ENCODE measurements at places on chromosomes 11 and 22.

DNA sequence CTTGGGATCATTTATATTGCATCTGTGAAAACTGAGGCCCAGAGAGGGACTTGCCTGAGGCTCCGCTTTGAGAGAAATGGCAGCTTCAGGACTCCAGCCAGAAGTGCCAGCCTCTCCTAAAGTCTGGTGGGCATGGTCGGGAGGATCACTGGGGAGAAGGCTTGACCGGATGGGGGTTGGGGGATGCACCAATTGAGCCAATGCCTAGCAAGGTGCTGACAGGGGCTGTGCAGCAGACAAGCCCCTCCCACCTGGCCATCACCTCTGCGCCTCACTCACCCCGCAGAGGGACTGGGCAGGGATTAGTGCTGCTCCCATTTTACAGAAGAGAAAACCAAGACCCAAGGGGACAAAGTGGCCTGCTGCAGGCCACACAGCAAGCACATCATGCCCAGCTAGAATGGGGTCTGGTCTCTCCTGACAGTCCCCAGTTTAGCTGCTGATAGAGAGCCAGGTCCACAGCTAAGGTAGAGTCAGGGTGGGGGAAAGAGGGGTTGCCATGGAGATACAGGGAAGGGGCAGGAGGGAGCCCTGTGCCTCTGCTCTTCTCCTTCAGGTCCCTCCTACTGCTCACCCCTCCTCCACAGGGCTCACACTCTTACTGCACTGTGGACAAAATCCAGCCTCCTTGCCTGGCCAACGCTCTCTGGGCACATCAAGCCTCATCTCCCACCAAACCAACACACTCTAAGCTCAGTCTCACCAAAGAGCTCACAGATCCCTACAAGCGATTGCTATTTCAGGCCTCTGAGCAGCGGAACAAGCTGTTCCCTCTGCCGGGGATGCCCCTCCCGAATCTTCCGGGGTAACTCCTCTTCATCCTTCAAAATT is 29.5 kb downstream of the TEF start:
- DNase-seq = peak; percentile 75

- no peak for DNase-seq
Measured at GRCh38 chr11:60767388-60767811, 10.7 kb downstream of the MS4A15 start.

- DNase-seq = no peak
Measured at GRCh38 chr11:60809249-60809648, 24.1 kb downstream of the MS4A10 start.

DNA sequence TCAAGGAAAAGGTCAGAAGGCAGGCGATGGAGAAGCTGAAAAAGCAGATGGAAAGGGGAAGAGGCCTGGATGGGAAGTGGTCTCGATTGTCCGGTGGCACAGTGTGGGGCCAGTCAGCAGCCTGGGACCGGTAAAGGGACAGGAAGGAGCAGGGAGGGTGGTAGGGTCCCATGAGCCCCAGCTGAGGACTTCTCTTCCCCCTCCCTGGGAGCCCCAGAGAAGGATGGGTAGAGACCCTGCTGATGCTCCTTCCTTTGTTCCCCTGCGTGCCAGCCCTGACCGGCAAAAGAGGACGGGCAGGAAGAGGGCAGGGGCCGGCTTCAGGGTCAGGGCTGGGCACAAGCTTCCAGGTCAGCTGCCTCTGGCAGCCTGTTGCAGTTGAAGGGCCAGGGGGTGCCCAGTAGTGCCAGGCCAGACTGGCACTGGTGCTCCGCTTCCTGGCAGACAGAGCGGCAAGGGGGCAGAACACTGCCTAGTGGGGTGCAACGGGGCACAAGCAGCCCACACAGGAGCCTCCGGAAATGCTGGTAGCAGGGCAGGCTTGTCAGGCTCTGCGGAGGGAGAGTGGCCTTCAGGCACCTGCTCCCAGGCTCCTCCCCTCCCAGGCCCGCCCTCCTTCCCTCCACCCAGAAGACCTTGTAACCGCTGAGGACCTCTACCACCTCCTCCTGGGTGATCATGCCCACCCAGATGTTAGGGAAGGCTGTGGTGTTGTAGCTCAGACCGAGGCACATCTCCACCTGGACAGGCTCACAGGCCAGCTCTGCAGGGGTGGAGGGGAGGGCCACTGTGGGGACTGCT is 739 bp upstream of the C1QTNF5 start:
- no peak for DNase-seq

GRCh38 chr11:130087294-130087926 is 17.7 kb downstream of the APLP2 start:
- DNase-seq = no peak

DNA sequence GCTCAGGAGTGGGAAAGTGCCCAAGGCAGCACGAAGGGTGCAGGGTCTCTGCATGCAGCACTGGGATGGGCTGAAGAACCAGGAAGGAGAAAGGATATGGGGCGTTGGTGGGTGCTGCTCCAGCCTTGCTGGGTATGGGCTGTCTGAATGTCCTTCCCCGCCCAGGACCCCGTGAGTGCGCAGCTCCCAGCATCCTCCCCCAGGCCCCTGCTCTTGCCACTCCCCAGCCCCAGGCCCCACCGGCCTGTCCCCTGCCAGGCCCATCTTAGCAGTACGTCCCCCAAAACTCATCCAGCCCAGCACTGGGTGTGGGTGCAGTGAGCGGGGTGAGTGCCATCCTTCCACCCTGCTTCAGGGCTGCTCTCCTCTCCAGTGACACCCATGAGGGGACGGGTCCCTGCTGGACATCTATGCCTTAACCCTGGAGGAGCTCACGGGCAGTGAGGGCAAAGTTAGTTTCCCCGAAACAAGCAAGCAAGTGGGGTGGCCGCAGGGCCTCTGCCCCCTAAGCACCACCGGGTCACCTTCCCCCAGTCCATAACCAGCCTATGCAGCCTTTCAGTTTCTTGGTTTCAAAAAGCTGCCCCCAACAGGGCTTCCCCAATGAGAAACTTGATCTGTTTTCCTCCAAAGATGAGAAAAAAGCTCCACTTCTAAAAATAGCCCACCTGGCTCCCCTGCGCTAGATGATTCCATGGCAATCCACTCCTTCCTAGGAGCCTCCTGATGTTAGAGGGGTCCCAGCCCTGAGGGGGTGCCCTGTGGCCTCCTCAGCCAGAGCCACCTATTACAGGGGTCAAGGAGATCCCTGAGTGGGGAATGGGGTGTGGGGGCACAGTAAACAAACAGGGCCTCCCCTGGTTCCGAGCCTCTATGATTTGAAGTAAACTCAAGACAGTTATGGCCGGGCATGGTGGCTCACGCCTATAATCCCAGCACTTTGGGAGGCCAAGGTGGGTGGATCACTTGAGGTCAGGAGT is 103.8 kb downstream of the MORC2 start:
- DNase-seq = no peak

GRCh38 chr11:20566591-20567434 is 32.6 kb upstream of the SLC6A5 start:
- no peak for DNase-seq

DNA sequence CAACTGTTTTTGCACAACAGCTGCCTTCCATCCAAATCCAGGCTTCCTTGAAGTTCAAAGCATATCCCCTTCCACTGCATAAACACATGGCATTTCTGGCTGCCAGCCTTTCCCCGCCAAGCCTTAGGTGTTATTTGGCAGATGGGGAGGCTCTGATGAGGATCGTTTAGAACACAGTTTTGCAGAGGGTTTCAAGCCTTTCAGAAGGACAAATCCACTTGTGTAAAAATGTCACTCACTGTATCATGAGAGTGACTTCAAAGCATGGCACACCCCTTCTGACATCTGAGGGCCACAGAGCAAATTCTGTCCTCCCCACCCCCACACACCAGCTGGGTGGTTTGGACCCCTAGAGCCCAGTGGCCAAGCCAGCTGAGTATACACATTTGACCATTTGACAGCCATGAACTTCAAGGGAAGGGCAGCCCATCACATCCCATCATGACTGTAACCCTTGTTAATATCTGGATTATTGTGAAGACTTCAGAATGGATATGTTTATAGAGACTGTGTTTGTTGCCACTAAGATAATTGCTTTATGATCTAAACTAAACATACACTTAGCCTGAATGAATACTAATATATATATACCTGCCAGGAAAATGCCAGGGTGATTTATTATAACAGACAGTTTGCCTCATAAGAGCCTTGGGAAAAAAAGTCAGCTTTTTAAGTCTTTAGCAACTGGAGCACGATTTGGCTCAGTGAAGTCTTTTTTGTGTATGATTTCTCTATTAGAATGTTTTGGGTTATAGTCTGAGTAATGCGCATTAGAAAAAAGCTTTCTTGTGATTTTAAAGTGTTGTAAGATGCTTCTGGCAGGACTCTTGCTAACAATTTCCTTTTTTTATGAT is 31.9 kb downstream of the FBLN1 start:
- DNase-seq = no peak

DNA sequence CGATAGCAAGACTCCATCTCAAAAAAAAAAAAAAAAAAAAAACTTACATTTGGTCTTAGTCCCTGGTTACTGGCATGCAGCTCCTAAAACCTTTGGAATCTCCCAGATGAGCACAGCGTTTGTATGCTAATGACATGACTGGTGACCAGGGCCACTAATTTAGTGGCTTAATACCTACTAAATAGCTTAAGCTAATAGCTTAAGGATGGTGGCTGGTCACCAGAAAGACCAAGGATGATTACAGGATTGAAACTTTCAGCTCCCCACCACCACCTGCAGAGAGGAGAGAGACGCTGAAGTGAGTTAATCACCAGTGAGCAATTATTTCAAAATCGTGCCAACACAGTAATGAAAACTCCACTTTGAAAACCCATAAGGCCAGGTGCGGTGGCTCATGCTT is 37.1 kb downstream of the DENND5A start:
- DNase-seq = no peak

DNA sequence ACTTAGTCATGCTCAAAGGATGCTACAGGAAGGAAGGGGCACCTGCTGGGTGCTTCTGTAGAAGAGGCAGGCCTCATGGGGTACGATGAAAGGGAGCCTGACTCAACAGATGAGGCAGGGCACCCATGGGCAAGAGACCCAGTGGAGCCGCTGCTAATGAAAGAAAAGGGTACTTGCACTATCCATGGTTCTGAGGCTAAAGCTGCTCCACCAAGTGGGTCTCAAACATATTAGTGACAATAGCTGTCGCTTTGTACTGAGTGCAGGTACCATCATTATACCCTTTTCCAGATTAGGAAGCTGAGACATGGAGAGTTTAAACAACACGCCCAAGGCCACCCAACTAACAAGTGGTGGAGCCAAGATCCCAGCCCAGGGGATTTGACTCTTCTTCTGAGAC is 127.5 kb upstream of the SERPIND1 start:
- DNase-seq = no peak

DNA sequence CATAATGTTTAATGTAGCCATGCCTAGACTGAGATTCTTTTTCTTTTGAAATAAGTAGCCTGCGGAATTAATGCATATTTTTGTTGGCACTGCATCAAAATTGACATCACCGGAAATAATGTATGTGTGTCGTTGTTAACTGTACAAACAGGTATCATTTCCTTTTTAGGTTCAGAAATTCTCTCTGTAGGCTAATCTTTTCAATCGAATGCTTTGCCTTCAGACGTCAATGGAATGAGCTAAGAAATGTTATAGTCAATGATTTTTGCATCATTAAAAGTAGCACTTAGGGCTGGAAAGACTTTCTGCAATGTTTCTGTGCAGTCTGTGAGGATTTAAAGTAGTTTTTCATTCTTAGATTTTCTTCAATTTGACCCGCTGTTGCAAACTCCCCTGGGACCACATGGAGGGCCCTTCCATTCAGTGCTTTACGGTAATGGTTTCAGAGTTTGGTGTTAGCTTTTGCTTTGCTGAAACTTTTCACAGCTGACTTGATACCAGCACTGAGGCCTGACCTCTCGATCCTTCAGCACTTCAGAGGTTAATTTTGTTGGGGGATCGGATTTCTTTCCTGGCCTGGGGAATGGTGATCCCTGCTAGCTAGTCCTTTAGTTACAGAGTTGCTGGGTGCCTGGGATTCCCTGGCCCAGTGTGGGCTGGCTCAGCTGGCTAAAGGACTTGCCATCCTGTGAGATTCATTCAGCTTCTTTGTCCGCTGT is 137.8 kb downstream of the DBX1 start:
- no peak for DNase-seq

DNA sequence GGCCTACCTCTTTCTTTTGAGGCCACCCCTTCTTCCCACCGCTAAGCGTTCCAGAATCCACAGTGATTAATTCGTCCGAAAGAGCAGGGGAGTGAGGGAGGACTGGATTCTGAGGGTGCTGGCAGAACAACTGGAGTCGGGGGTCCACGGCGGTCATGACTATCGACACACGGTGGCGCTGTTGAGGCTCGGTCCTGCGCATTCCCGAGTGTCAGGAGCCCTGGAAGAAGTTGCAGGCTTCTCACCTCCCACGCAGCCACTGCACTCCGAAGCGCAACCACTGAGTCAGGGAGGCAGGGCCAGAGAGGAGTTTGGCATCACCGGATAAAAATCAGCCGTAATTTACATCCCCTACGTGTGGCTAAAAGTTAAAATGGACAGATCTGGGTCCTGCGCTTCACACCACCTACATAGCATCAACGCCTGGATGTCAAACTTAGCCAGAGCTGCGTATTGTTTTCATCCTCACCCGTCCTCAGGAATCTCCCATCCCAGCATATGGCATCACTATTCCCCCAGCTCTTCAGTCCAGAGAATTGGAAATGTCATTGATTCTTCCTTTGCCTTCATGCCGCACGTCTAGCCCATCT is 10.7 kb upstream of the CTSF start:
- peak; percentile 18 for DNase-seq

DNA sequence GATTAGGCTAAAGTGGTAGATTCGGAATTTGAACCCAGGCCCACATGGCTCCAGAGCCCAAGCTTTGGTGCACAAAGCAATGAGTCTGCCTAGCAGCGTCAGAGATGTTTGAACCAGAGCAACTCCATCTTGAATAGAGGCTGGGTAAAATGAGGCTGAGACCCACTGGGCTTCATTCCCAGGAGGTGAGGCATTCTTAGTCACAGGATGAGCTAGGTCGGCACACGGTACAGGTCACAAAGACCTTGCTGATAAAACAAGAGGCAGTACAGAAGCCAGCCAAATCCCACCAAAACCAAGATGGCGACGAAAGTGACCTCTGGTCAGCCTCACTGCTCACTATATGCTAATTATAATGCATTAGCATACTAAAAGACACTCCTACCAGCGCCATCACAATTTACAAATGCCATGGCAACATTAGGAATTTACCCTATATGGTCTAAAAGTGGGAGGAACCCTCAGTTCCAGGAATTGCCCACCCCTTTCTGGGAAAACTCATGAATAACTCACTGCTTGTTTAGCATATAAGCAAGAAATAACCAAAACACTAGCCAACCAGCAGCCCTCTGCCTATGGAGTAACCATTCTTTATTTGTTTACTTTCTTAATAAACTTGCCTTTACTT is 40.3 kb upstream of the DAGLA start:
- no peak for DNase-seq

- DNase-seq = no peak
Measured at GRCh38 chr11:125638315-125638714, 13.4 kb downstream of the CHEK1 start.

- no peak for DNase-seq
Measured at GRCh38 chr11:64561984-64562722, 28.9 kb upstream of the SLC22A12 start.

All from caudate nucleus (tissue), 63 donors.